ENCODE measurements at places on chromosomes 3 and 15.

DNA sequence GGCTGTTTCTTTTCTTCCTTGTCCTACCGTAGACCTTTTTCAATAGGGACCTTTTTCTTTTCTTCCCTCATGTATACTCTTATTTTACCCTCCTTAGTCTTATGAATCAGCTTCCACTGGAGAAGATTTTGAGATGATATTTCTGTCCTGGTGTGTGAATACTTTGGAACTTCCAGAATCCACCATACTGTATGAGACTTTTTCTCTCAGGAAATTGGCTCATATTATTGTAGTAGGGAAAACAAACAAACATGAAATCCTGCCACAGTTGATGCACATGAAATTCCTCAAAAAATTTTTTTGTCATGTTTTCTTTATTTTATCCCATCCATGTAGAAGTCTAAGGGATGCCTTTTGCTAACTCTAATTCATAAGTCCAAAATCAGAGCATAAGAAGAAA, 289.3 kb upstream of the PLSCR5 start:
- DNase-seq, result no peak

- DNase-seq, result no peak
Observed at GRCh38 chr3:35785234-35785888, 146.0 kb downstream of the ARPP21 start.

DNA sequence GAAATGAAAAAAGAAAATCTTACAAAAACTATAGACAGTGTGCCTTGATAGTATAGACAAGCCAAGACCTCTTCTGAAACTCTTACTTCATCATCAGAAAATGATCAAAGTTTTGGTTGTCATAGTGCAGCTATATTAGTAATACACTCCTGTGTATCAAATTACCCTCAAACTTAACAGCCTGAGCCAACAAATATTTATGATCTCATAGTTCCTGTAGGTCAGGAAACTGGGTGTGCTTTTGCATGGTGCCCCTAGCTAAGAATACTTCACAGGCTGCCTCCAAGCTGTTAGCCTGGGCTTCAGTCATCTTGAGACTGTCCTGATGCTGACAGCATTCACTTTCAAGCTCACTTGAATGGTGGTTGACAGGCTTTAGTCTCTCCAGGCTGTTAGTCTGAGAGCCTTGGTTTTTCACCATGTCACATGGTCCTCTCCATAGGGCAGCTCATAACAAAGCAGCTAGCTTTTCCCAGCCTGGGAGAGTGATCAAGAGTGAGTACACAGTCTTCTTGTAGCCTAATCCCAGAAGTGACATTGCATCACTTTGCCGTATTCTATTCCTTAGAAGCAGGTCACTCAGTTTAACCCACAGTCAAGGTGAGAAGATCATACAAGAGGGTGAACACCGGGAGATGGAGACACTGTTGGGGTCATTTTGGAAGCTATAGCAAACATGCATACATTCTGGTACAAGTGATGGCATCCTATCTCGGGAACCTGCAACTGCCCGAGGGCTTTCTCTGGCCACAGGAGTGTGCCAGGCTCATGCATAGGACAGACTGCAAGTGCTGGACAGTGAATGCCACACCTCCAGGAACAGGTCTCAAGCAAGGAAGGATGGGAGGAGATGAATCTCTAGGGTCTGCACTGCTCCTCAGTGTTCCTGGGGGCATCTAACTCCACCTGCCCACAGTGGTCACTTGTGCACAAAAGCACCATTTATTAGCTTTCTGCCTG, 173.4 kb upstream of the CADPS start:
- DNase-seq, result no peak

GRCh38 chr3:10228248-10228950, 19.9 kb upstream of the TATDN2 start:
- DNase-seq, result no peak

DNA sequence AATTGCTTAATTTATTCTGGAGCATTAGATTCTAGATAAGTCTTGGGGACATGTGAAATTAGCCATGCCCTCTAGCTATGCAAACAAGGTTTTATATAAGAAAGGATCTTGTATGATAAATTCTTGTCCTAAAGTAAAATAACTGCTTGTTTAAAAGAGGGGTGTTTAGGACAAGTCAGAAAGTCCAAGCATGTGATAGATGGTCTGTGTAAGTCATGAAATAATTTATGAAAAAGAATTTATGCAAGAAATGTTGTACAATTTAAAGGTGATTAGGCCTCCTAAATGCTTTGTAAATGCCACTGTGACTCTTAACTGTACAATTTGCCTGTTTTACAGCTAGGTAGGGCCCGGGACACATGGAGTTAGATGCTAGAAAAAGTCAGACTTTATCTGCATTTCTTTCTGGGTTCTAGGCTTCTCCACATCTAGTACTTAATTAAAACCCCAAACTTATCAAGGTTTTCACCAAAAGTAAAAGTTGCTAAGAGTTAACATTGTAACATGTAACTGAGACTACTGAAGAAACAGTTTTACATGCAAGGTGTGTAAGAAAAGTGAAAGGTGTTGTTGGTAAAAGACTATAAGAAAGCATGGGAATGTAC, 13.2 kb downstream of the LINS1 start:
- DNase-seq, result no peak

- DNase-seq, result no peak
Observed at GRCh38 chr3:194667363-194667762, 4.6 kb downstream of the LSG1 start.

- DNase-seq, result no peak
Observed at GRCh38 chr3:41900265-41900664, 61.6 kb downstream of the ULK4 start.

- DNase-seq, result no peak
Observed at GRCh38 chr3:181739628-181740027, 27.9 kb downstream of the SOX2 start.

- DNase-seq, result no peak
Observed at GRCh38 chr3:133915685-133916658, 20.3 kb upstream of the RAB6B start.
